Activated naive CD4-positive, alpha-beta T cell treated with anti-CD3 and anti-CD28 coated beads, Interleukin-2, amount 50 U/mL, for 16 hours (primary cell): ENCODE measurements at places on chromosomes 5 and 9.

GRCh38 chr9:104927216-104927911 is 591 bp downstream of the ABCA1 start:
- DNase-seq, result peak; percentile 31

DNA sequence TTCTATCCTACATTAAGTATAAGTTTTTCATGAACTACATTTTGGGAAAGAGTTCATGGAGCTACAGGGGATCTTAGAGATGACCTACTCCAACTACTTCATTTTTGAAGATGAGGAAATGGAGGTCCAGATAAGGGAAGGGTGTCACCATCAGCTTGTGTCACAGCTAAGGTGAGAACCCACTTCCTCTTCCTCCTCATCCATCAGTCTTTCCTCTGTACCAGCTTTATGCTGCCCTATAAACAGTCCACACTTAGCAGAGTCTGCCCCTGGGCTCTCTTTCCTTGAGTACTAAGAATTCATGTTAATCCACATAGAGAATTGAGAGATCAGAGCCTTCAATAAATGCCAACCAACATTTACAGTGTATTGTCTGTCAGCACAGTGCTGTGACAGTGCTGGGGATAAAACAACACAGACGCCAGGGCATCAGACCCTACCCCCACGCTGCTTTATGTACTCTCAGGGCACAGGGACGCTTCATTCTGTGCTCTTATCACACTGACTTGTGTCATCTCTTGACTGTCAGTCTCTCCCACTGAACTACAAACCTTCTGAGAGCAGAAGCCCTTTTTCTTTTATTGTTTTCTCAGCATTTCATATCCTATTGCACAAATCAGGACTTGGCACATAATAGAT is 22.1 kb downstream of the ADRB2 start:
- no peak for DNase-seq

- no peak for DNase-seq
Observed at GRCh38 chr9:136759436-136760325, 1.6 kb upstream of the LCN8 start.

- DNase-seq, result peak; percentile 34
Observed at GRCh38 chr5:56060276-56061110, 65.7 kb upstream of the IL6ST start.

DNA sequence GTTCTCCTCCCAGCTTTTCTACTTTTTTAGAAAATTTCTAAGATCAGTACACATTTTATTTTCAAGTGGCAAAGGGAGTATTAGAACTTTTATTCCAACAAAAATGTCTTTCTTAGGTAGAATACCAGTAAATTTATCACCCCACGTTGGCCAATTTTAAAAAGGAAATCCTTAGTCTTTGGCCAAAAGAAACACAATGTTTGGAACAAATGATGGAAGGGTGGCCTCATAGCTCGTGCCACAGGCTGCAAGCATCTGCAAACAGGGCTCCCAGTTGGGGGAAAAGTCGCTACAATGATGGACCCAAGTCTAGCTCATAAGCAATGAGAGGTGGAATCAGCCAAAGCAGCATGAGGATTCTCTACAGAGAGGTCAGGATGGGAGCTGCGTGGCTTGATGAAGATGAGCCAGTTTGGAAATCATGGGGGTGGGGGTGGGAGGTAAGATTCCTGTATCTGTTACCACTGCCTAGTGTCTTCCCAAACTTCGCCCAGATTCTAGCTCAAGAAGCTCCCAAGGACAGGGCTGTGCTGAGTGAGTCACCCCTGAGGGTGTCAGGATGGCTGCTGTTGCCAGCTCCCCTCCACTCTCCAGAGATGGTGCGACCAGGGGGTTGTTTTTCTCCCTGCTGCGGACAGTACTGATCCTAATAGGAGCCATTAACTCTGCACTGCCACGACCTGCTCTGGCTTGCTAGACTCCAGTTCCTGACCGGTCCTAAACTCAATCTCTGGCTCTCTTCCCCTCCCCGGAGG is 75.6 kb downstream of the DCP2 start:
- no peak for DNase-seq

DNA sequence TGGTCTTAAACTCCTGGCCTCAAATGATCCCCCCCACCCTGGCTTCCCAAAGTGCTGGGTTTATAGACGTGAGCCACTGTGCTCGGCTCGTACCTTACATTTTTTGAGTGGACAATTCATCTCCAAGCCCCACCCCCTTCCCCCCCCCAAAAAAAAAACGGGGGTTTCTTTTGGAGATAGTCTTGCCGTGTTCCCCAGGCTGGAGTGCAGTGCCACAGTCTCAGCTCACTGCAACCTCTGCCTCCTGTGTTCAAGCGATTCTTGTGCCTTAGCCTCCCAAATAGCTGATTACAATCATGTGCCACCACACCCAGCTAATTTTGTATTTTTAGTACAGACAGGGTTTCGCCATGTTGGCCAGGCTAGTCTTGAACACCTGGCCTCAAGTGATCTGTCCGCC is 31.3 kb downstream of the ANKHD1 start:
- DNase-seq, result no peak

- no peak for DNase-seq
Observed at GRCh38 chr5:128241051-128241695, 157.6 kb downstream of the SLC12A2 start.

GRCh38 chr5:135589152-135589551 is 10.4 kb upstream of the CXCL14 start:
- no peak for DNase-seq

DNA sequence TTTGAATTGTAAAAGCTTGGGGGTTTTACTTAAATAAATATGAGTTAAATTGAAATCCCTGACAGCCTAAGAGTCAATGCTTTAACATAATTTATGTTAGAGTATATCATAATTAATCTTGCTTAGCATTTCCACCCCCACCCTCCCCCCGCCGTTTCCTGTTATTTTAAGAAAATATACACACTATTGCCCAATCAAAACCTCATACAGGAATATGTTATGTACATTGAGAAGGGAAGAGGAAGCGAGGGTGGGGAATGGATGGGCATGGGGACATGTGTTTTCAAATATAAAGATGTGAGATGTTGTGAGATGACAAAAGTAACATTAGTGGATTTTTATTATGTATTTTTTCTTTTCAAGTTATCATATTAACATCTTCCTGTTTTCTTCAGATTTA is 561.1 kb upstream of the MEF2C start:
- DNase-seq, result no peak

DNA sequence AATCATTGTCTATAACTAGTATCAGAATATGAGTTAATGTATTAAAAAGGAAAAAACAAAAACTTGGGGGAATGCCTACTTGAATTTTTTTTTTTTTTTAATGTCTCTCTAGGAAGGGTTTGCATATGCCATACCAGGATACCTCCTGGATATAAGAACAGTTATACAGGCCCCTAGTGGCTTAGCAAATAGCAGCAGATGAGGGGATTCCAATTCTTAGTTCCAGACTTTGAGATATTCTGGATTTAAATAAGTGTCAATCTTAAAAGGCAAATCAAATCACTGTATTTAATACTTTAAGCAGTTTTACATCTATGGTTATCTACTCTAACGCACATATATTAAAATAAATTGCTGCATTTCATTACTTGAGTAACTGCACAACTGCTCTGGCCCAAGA is 1055.5 kb upstream of the DMAC1 start:
- no peak for DNase-seq

GRCh38 chr5:139164020-139164419 is 34.1 kb downstream of the SIL1 start:
- no peak for DNase-seq

GRCh38 chr9:134378901-134379338 is 52.7 kb downstream of the RXRA start:
- DNase-seq, result no peak

- DNase-seq, result no peak
Observed at GRCh38 chr5:35665096-35665495, 47.4 kb downstream of the SPEF2 start.

- no peak for DNase-seq
Observed at GRCh38 chr5:146137967-146138403, 32.6 kb upstream of the PLAC8L1 start.
